ENCODE measurements at places on chromosomes 11 and 22.

DNA sequence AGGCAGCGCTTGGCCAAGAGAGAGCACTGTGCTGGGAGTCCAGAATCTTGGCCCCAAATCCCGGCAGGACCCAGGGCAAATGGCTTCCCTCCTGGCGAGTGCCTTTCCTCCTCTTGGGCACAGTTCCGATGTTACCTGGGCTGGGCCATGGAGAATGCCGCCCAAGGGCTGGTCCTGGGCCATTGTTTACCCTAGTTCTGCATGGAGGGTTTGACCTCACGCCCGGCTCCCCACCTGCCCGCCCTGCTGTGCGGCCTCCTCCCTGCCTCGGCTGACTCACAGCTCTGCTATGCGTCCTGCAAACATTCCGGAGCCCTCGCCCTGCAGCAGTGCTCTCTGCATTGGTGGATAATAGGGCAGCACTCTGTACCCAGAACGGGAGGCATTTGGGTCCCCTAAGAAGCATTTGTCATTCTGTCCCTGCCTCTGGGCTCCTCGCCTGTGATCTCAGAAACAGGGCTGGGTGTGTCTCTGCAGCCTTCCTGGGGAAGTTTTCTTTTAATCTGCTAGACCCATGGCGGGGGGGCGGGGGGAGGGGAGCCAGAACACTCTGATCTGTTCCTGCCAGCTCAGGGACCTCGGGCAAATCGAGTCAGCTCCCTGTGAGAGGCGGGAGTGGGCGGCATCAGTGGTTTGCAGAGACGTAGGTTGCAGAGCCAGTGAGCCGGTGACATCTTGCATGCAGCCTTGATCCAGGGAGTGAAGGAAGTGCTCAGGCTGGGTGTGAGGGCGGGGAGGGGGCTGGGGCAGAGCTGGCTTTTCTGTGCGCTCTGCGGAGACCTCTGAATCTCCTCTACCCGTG, 32.9 kb upstream of the SMIM38 start:
- DNase-seq = peak; percentile 70

GRCh38 chr11:75902631-75903030, 87.6 kb downstream of the UVRAG start:
- no peak for DNase-seq

DNA sequence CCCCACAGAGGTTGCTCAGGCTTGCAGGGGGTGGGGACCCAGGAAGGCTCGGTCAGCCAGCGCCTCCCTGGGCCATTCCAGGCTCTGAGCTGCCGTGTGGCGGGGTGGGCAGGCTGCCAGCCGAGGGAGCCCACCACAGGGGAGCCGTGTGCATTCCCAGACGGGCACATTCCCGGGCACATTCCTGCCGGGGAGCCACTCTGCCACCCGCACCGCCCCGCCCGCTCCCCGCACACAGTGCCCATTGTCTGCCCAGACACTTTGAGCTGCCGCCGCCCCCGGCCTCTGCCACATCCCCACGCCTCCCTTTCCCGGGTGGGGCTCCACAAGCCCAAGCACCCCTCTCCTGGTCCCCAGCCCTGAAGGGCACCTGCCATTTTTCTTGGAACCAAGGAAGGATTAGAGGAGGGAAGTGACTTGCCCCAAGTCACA, 27.4 kb downstream of the RPL3 start:
- no peak for DNase-seq

GRCh38 chr11:107011977-107012376, 6.3 kb downstream of the GUCY1A2 start:
- DNase-seq = no peak

DNA sequence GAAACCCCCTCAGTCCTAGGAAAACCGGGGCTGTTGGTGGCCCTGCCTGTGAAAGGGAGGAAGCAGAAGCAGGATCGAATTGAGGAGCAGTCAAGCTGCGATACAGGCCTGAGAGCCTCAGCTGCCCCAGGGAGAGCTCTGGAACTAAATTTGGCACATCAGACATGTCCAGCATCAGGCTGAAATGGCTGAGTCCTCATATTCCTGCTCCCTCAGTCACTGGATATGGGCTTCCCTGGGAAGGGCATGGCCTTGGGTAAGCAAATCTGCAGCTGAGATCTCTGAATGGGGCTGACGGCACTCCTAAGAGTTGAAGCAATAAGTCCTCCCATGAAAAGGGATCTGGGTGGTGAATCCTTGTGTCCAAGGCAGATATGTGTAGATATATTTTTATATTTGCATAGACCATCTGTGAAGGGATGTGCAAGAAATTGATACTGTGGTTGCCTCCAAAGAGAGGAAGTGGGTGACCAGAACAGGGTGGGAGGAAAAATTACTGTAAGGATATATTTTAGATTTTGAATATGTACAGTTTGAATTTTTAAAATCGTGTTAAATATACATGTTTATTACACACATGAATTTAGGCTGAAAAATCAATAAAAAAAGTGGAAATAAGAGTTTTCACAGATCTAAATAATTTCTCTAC, 45.5 kb downstream of the APIP start:
- DNase-seq = no peak

DNA sequence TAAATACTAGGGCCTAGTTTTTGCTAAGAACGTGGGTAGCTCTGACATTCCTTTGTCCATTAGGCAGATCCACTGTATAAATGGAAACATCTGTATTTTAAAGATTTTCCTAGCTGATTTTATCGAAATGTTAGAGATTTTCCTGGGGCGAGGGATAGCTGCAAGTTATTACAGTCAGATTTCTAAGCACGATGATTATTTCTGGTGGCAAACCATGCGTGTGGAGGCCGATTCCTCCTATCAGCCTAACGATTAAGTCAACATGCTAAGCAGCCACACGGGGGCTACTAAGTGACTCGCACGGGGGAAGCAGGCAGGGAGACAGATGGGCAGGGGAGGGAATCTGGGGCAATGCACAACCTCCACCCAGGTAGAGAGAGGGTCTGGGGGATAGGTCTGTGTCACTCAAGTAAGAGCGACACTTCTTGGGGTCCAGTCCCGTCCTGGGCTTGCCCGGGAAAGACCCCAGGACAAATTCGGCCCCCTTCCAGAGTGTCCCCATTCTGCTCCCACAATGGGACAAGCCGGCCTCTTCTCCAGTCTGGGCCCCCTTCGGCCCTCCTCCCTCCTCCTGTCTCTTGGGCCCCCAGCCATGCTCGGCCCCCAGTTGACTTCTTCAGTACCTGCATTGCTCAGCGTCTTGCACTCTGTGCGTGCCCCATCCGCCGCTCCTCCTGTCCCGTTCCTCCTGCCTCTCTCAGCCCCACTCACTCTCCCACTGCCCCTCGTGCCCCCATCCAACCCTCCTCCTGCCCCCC, 571 bp downstream of the C11orf24 start:
- DNase-seq = peak; percentile 44

GRCh38 chr11:71250523-71251150, 1.7 kb downstream of the SHANK2 start:
- DNase-seq = no peak

- no peak for DNase-seq
Observed at GRCh38 chr11:13026722-13027121, 17.6 kb downstream of the RASSF10 start.

DNA sequence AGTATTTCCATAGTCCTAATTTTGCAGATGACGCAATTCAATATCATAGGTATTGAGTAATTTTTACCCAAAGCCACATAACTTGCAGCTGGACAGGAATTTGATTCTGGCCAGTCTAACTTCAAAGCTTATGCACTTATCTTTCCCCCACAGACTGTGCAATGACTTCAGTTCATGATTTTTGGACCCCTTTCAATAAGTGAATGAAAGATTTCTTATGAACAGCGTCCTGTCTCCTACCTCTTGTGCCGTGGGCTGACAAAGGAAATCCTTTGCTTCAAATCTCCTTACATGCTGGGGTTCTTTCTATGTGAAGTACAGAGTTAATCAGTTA, 217.7 kb upstream of the KIRREL3 start:
- DNase-seq = no peak

DNA sequence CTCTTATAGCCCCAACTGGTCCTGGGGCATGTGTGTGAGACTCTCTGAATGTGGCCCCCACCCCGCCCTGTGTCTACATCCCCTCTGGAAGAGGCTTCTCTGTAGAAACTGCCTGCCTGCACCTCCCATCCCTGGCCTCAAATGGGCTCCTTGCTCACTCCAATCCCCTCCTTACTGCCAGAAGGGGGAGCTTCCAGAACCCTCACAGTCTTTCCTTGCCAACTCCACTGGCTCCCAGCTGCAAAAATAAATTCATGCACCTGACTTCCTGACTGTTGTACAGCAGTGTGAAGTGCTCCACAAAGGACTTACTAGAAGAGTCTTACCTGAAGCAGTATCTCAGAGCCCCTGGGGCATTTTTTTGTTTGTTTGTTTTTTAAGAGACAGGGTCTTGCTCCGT, 15.2 kb upstream of the SERPIND1 start:
- DNase-seq = no peak

- no peak for DNase-seq
Observed at GRCh38 chr11:13970986-13971385, 8.5 kb downstream of the SPON1 start.

Data from stimulated activated CD4-positive, alpha-beta T cell treated with anti-CD3 and anti-CD28 coated beads, Interleukin-15, amount 100 ng/mL, for 48 hours (primary cell).